ENCODE measurements at places on chromosomes 6 and 20. TPM values are rescaled to one million over a fixed set of nuclear protein-coding genes. Genes with fewer than 3 reads are reported as not detected.

- no peaks in the 10 kb centered on the region for H3K27me3 ChIP-seq
- peaks cover 48% of the 10 kb centered on the region for H3K4me1 ChIP-seq
- DNase-seq, result no peak
- no peak overlapping the region for H3K4me3 ChIP-seq
Observed at GRCh38 chr6:71385111-71385822, 96.7 kb downstream of the OGFRL1 start.

DNA sequence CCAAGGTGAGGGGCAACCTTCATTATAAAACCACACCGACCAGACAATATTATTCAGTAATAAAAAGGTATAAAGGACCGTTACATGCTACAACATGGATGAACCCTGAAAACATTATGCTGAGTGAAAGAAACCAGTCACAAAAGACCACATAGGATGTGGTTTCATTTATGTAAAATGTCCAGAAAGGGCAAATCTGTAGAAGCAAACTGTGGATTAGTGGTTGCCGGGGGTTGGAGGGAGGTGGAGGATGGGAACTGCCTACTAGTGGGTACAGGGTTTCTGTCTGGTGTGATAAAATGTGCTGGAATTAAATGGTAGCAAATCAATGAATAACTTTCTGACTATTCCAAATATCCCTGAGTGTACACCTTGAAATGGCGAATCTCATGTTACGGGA, 10.2 kb upstream of the PRND start:
- H3K4me1 ChIP-seq, result no peaks in the 10 kb centered on the region
- no peak overlapping the region for H3K4me3 ChIP-seq
- no peak for DNase-seq
- H3K27ac ChIP-seq, result no peak overlapping the region
- no peaks in the 10 kb centered on the region for H3K36me3 ChIP-seq

The GATA5 gene
- total RNA-seq, result 1.0 TPM

GRCh38 chr6:109693111-109693510, 2.0 kb downstream of the FIG4 start:
- no peak overlapping the region for H3K4me3 ChIP-seq
- H3K27ac ChIP-seq, result no peak overlapping the region
- no peaks in the 10 kb centered on the region for H3K36me3 ChIP-seq
- DNase-seq, result no peak
- no peaks in the 10 kb centered on the region for H3K27me3 ChIP-seq

- H3K27me3 ChIP-seq, result peaks cover 7% of the 10 kb centered on the region
- no peaks in the 10 kb centered on the region for H3K36me3 ChIP-seq
- peak overlapping the region; percentile 54 for H3K27ac ChIP-seq
Observed at GRCh38 chr20:64050261-64051032, 1.0 kb upstream of the SOX18 start.

DNA sequence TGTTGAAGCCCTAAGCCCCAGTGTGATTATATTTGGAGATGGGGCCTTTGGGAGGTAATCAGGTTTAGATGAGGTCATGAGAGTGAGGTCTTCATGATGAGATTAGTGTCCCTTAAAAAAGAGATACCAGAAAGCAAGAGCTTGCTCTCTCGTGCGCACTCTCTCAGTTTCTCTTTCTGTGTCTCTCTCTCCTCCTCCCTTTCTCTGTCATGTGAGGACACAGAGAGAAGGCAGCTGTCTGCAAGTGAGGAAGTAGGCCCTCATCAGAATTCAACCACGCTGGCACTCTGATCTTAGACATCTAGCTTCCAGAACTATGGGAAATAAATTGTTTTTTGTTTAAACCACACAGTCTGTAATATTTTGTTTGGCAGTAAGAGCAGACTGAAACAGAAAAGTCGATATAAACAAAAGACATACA, 180.5 kb downstream of the IBTK start:
- no peak overlapping the region for H3K4me3 ChIP-seq
- DNase-seq, result peak; percentile 7
- no peaks in the 10 kb centered on the region for H3K27me3 ChIP-seq
- no peaks in the 10 kb centered on the region for H3K36me3 ChIP-seq
- H3K27ac ChIP-seq, result no peak overlapping the region

The POU5F1 gene
- 19.9 TPM for total RNA-seq

The ADIG gene
- total RNA-seq, result not detected

- DNase-seq, result no peak
- no peak overlapping the region for H3K4me3 ChIP-seq
- no peaks in the 10 kb centered on the region for H3K36me3 ChIP-seq
- H3K4me1 ChIP-seq, result no peaks in the 10 kb centered on the region
- H3K27ac ChIP-seq, result no peak overlapping the region
Observed at GRCh38 chr6:79468116-79468515, 69.1 kb downstream of the LCA5 start.

The CLDN20 gene
- not detected for total RNA-seq

- H3K27me3 ChIP-seq, result no peaks in the 10 kb centered on the region
- H3K27ac ChIP-seq, result no peak overlapping the region
- no peak overlapping the region for H3K4me3 ChIP-seq
- H3K4me1 ChIP-seq, result no peaks in the 10 kb centered on the region
Observed at GRCh38 chr20:56788041-56788670, 159.1 kb downstream of the TFAP2C start.

- no peak overlapping the region for H3K4me3 ChIP-seq
- H3K36me3 ChIP-seq, result no peaks in the 10 kb centered on the region
- DNase-seq, result peak; percentile 37
- no peaks in the 10 kb centered on the region for H3K4me1 ChIP-seq
Observed at GRCh38 chr6:155177363-155177961, 86.4 kb upstream of the CLDN20 start.

DNA sequence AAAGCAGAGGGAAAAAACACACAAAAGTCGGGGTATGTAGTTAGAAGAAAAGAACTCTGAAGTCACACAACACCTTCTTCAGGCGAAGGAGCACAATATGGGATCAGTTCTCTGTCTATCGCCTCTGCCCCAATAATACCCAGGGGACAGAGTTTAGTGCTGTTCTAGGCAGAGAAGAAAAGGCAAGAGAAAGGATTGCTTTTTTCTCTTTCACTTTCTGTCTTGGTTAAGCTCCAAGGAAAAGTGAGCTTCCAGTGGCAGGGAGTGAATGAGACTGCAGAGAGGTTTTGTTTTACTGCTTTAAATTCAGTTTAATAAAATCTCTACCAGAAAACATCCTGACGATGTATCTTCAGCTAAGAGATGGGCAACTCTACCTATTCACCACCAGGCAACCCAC, 86.6 kb upstream of the STXBP5 start:
- H3K4me3 ChIP-seq, result no peak overlapping the region
- no peak overlapping the region for H3K27ac ChIP-seq

DNA sequence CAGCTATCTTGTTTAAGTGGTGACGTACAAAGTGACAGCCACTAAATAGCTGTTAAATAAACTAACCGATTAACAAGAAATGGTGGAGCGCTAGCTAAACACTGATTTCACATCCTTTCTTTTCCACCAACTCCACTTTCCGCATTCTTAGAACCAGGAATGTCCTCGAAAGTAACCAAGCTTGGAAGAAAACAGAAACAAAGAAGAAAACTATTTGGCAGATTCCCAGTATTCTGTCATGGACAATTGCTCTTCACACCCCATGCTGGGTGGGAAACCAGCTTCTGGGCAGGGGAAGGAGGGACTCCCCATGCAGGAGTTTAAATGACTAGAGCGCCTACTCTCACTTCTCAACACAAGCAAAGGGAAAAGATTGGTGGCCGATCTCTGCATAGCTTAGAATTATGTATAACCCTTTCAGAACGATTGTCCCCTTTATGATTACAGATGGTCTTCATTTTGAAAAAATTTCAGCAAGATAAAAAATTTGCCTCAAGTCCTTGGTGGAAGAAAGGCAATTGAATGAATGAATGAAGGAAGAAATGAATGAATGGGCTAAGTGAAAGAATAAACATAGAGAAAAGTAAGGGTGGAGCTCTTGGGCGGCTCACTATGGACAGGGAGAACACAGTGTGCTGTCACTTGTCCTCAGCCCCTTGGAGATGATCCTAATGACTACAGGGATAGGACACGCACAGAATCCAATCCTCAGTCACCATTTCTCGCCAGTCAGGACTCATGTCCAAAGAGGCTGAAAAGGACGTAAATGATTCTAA, 148.7 kb upstream of the NEDD9 start:
- peak; percentile 59 for DNase-seq
- H3K4me1 ChIP-seq, result no peaks in the 10 kb centered on the region
- H3K27ac ChIP-seq, result no peak overlapping the region
- no peak overlapping the region for H3K4me3 ChIP-seq
- H3K27me3 ChIP-seq, result no peaks in the 10 kb centered on the region
- H3K36me3 ChIP-seq, result no peaks in the 10 kb centered on the region

- H3K4me1 ChIP-seq, result peaks cover 5% of the 10 kb centered on the region
- no peak for DNase-seq
- no peaks in the 10 kb centered on the region for H3K36me3 ChIP-seq
- peak overlapping the region; percentile 96 for H3K4me3 ChIP-seq
- H3K27me3 ChIP-seq, result no peaks in the 10 kb centered on the region
- H3K27ac ChIP-seq, result no peak overlapping the region
Observed at GRCh38 chr6:25829375-25829774, 2.5 kb downstream of the SLC17A1 start.

DNA sequence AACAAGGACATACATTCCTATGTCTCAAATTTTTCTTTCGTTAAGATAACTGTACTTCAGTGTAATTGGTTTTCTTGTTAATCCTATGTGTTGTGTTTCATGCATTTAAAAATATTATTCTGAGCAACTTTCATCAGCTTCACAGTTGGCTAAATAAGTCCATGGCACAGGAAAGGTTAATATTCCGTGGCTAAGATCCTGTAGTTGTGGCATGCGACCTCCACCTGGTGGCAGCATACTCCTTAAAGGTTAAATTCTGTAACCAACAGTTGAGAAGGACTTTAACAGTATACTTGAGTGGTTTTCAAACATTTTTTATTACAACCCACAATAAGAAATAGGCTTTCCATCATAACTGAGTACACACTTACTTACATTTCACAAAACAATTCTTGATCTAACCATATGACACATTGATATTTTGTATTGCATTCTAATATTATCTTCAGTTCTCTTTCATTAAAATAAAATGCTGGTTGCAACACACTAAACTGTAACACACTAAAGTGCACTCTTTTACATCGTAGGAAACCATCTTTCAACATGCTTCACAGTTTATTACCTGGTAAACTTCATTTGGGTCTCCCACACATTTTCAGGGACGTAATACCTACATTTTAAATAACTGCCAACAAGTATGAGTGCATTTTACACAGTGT, 118.3 kb downstream of the SLX4IP start:
- DNase-seq, result peak; percentile 75
- no peaks in the 10 kb centered on the region for H3K36me3 ChIP-seq
- no peaks in the 10 kb centered on the region for H3K27me3 ChIP-seq
- no peaks in the 10 kb centered on the region for H3K4me1 ChIP-seq
- no peak overlapping the region for H3K27ac ChIP-seq
- no peak overlapping the region for H3K4me3 ChIP-seq

DNA sequence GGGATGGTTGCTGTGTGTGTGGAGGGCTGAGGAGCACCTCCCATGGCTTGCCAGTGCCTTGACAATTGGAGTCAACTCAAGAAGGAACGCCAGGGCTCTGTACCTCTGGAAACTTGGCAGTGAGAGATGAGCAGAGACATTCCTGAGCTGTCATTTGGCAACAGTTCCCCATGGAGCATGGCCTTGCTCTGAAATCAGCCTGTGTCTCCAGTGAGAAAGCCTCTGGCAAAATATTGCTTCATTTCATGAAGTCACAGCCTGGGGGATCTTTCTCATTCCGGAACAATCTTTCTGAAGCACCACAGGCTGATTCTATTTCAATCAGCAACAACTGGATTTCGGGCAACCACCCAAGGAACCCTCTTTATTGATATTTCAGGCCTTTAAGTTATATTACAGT, 52.2 kb upstream of the FNDC1 start:
- no peak overlapping the region for H3K4me3 ChIP-seq
- no peak overlapping the region for H3K27ac ChIP-seq
- no peaks in the 10 kb centered on the region for H3K4me1 ChIP-seq
- no peaks in the 10 kb centered on the region for H3K27me3 ChIP-seq

The KIAA0408 gene
- total RNA-seq, result 2.7 TPM

DNA sequence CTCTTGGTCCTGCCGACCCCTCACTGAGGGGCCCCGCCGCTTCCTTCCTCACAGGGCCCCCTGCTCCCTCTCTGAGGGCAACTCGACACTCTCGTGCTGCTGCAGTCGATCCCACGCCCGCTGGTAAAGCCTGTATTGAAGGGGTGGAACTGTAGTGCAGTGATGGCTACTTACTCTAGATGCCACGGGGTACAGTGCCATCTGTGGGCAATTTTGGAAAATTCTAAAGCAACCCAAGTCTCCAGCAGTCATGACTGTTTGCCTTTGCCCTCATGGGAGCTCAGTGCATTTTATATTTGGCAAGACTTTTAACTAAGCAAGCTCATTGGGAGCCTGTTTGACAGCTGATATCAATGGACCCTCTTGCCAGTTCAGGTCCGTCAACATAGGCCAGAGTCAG, 6.5 kb upstream of the C6orf136 start:
- no peaks in the 10 kb centered on the region for H3K4me1 ChIP-seq
- no peak for DNase-seq
- peaks cover 8% of the 10 kb centered on the region for H3K36me3 ChIP-seq
- H3K27me3 ChIP-seq, result no peaks in the 10 kb centered on the region
- H3K4me3 ChIP-seq, result no peak overlapping the region

The CGA gene
- total RNA-seq, result not detected

GRCh38 chr6:32941214-32941768, 463 bp upstream of the HLA-DMB start:
- no peaks in the 10 kb centered on the region for H3K27me3 ChIP-seq
- H3K4me1 ChIP-seq, result peaks cover 7% of the 10 kb centered on the region
- H3K27ac ChIP-seq, result peak overlapping the region; percentile 82
- no peaks in the 10 kb centered on the region for H3K36me3 ChIP-seq

The HLA-DRB1 gene
- total RNA-seq, result 267 TPM

DNA sequence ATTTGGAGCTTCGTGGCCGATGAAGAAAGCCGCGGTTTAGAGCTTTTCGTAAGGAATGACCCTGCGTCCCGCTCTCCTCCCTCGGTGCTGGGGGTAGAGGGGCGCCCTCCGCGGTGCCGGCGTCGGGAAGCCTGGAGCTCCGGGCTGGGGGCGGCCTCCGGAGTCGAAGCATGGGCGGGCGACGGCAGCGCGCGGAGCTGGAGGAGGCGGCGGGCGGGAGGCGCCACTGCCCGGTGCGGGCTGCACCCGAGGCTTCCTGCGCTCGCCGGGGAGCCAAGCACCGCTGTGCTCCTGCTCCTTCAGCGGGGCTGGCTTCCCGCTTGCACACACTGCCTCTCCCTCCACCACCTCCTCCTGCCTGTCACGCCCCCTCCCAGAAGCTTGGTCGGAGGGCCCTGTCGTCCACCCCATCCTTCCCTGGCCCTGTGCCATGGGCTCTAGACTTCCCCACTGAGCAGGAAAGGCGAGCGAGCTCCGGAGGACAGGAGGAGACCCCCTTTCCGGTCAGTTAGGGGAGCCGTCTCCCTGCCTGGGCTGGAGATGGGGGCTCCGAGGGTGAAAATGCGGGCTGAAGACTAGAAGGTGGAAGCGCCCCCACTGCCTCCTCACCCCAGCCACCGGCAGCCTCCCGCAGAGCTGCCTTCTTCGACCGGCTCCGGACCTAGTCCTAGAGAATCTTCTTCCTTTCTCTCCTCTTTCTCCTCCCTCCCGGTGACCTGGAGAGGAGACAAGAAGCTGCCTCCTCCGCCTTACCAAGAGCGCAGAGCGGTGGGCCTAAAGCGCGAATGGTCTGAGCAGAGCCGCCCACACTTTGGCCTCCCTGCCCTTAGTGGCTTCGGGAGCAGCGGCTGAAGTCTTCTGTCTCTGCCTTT, 1.8 kb downstream of the CDH4 start:
- H3K4me1 ChIP-seq, result no peaks in the 10 kb centered on the region
- no peaks in the 10 kb centered on the region for H3K36me3 ChIP-seq
- peak; percentile 47 for DNase-seq

GRCh38 chr6:109237986-109238329, 142.7 kb downstream of the CEP57L1 start:
- H3K27ac ChIP-seq, result no peak overlapping the region
- DNase-seq, result no peak
- H3K4me3 ChIP-seq, result no peak overlapping the region
- no peaks in the 10 kb centered on the region for H3K27me3 ChIP-seq
